Jurkat, Clone E6-1 (cell line): ENCODE measurements at places on chromosomes 2 and 18.

DNA sequence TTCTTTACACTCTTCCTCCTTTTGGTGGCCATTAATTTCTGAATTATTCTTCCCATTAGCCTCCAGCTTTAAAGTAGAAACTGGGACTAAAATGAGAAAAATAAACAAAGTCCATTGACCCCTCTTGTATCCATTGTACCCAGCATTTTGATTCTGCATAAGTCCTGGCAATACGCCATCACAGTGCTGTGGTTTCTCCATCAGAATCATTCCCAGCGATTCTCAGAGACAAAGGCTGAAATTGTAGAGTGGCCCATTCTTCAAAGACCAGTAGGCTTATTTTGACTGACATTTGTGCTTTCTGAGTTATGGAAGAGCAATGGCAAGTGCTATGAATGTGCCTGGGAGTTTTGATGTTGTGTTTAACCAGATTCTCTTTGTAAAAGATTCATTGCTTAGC, 199.3 kb upstream of the GALNT5 start:
- DNase-seq, result no peak

DNA sequence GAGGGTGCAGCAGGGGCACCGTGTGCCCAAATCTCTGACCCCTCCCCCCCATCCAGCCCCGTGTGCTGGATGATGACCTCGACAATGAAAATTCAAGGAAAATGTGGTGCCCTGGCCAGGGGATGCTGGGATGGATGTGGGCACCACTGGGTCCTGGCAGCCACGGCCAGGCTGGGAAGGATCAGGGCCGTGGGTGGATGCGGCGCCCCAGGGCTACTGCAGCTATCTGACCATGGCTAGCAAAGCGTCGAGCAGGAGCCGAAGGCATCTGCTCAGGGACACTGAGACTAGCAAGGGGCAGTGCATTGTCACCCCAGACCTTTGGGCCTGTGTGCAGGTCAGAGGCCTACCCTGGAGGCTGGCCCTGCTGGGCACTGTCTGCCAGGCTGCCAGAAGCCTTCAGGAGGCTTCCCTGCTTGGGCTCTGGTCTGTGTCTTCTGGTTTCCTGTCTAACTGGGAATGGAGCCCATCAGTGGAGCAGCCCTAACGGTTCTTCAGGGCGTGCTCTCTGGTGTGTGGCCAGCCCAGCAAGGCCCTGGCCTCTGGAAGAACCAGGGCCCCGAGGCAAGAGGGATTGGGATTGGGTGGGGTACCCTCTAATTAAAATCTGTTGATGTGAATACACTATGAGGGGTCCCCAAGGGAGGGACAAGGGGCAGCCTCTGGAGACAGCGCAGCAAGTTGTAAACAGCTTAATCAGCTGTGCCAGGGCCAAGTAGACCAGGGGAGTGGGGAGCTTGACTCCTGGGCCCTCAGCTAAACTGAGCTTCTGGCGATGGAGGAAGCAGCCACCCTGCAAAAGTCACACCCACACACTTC, 98.0 kb downstream of the STPG4 start:
- DNase-seq, result no peak

DNA sequence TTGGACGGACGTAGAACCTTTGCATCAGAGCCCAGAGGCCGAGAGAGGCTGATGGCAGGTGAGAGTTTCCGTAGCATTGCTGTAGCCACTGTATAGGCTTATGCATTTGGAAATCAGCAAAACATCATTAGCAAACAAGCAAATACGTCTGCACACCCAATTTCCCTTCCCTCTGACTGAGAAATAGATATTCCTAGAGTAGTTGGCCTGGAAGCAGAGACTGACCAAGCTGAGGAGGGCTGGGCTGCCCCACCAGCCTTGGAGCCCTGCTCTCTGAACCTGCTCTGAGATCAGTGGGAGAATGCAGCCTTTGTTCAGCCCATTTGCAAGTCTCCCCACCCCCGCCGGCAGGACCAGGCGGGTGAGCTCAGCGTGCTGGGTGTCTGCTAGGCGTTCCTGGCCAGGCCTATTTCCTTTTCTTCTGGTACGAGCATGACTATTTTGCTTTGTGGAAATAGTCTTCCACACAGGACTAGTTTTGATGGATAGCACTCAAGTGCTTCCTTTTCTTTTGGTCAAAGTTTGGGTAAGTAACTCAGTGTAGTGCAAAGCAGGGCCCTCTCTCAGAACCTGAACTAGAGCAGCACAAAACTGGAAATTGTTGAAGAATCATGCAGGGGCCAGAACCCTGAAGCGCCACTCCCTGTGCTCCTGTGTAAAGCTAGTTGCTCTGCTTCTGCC, 21.9 kb upstream of the RNF149 start:
- no peak for DNase-seq

DNA sequence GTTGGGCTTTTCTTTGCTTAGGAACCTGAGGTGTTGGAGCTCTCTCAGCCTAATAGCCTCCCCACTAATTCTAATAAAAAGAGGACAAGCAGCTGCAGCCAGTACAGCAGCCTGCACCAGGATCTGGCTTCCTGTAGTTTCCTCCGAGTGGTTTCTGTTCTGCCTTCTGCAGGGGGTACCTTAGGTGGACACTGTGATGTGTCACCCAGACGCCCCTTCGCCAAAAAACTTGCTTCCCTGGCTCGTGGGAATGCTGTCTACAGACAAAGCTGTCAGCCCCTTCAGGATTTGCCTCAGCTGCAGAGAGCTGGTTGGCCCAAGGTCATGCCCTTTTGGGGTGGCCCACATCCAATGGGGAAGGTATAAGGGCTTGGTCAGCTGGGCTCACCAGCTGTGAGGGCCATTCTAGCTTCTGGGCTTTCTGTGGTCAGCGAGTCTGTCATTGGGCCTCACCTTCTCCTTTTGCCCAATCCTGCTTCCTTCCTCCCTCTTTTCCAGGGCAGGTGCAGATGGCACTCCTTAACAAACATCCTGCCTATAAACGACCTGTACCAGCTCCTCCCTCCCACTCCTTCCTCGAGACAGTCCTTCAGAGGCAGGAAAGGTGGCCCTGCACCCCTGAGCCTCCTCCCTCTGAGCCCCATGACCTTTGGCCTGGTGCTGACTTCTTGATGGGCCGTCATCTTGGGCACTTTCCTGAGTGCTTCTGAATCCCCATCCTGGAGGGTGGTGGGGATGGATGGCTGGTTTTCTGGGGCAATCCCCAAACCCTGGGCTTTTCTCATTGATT, 44.0 kb upstream of the ROCK2 start:
- DNase-seq, result no peak

DNA sequence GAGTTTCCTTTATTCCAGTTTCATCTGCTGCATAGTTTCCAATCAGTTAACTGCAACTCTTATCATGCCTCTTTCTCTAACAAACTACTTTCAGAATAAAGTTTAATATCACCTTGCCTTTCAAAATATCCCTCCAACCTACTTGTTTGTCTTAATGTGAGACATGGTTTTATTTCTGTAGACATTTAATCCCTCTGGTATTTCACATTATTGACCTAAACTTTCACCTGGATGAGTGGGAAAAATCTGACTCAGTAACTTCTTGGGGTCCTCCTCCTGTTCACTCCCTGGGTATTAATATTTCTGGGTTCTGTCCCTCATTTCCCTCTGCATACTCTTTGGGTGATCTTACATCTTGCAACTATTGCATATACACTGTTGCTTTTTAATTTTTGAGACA, 27.9 kb downstream of the MSH6 start:
- no peak for DNase-seq

GRCh38 chr18:32769071-32769585, 3.7 kb downstream of the KLHL14 start:
- DNase-seq, result no peak

DNA sequence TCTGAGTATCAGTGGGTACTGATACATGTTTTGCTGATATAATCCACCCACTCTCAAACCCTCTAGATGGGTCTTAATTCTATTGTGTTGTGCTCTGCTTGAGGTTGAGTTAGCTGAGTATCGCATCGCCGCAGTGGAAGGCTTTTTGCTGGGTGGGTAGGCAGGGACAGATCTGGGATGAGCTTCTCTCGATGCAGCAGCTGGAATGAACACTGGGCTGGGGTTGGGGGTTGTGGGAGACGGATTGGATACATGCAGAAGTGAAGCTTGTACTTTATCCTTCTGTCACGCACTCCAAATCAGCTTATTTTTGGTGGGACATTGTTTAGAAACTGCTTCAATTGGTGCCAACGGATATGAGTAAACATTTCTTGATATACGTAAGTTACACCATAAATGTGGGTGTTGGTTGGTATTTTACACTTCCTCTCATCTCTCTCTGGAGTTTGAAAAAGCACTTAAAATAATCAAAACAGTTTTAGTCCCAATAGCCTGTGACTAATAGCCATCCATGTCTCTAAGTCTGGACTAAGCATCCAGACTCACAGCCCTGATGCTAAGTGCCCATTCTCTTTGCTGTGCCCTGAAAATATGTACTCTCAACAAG, 107.1 kb downstream of the POLE4 start:
- DNase-seq, result no peak

- DNase-seq, result no peak
Observed at GRCh38 chr2:235605312-235606003, 111.6 kb downstream of the AGAP1 start.

DNA sequence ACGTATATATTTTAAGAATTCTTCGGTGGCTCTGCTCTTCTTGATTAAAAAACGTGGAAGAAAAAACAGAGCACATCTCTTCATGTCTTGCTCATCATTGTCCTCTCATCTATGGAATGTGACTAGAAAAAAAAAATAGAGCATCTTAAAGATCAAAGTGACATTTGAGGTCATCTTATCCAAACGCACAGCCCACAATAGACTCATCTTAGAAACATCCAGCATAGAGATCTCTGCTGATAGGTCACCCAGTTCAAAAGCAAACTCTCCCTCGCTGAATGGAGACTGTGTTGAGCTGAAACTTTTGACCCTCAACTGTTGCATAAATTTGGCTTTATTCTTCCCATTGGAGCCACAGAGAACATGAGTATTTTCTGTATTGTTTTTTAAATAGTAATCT, 65.2 kb downstream of the CMPK2 start:
- no peak for DNase-seq

DNA sequence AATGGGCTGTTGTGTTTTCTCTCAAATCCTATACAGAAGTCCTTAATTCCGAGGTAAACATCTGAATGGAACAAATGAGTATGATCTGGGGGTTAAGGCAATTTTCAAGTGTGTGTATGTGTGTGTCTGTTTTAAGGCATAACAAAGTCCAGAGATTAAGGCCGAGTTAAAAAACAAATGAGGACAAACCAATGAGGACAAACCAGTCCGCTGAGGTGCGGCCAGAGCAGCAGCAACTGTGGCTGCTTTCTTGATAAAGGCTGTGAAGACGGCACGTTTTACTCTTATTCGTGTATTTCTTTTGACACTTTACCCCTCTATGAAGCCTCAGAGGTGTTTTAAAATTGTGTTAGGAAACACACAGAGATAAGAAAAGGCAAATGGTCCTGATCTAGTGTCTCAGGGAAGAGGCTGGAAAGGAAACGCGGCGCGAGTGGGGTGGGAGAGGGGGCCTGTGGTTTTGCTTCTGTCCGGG, 495 bp upstream of the GULP1 start:
- DNase-seq, result no peak

- DNase-seq, result no peak
Observed at GRCh38 chr18:79749251-79750191, 48.2 kb upstream of the KCNG2 start.

DNA sequence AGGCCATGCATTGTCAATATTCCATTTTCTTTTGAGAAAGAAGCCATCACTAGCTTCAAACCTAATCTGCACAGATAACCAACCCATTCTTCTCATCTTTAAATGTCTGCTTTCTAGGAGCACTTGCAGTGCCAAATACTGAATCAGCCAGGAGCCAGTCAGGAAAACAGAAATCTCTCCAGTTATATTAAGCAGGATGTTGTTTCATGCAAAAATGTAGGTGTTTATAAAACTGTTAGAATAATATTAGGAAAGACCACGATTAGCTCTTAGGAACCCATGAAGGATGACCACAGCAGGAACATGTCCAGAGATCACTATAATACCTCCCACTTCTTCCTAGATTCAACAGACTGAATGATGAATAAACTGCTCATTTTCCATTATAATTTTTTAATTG, 86.0 kb downstream of the TTC32 start:
- no peak for DNase-seq

DNA sequence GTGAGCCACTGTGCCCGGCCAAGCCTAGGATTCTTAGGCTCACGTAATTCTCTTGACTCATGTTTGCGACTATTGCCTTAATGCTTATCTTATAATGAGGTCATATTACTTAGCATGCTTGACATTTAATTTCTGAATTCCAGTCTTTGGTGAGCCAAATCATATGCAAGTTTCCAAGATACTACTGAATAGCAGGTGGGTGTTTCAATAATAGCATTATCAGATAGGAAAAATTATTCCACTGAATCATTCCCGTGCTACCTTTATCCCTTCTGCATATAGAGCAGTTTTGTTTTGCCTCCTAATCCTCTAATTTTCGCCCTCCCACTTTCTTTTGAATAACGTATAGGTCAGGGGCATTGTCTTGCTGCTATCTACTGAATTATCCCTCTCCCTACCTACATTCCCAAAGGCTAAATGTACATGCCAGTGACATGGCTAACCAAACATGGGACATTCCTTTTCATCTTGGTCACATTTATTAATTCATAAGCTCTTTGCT, 4.9 kb downstream of the DAW1 start:
- no peak for DNase-seq

DNA sequence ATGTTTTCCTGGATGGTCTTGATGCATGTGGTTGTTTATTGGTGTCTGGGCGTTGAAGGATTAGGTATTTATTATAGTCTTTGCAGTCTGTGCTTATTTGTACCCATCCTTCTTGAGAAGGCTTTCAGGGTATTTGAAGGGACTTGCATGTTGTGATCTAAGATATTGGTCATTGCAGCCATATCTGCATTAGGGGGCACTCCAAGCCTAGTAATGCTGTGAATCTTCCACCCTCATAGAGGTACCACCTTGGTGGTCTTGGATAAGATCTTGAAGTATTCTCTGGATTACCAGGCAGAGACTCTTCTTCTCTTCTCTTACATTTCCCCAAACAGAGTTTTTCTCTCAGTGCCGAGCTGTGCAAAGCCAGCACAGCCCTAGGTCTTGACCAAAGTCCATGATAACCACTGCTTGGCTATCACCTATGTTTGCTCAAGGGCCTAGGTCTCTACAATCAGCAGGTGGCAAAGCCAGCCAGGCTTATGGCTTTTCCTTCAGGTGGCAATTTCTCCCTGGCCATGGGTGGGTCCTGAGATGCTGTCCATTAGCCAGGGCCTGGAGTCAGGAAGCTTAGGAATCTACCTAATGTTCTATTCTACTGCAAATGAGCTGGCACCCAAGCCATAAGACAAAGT, 15.4 kb upstream of the PPP1R1C start:
- no peak for DNase-seq

DNA sequence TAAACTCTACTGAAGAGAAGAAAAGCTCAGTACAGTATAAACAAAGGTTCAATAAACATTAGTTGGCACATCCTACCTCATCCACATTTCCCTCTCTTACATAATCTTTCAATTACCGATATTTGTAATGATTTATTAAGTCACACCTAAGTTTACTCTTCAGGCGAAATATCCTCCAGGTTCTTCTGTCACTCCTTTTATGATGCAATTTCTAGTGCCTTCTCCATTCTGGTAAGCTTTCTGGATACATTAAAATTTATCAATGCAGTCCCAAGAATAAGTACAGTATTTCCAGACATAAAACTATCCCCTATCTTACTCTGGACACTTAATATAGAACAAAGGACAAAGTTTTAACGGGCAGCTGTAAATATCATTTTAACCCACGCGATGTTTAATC, 5.6 kb downstream of the HNRNPLL start:
- no peak for DNase-seq
